ENCODE measurements at places on chromosomes 16 and 17. TPM values are rescaled to one million over a fixed set of nuclear protein-coding genes. Genes with fewer than 3 reads are reported as not detected.
A peak's percentile ranks its signal among the peaks of the same experiment; 100 is the strongest.

GRCh38 chr16:1495211-1495888, 2.2 kb downstream of the TELO2 start:
- DNase-seq, result no peak

The KRTAP2-1 gene
- total RNA-seq, result not detected

DNA sequence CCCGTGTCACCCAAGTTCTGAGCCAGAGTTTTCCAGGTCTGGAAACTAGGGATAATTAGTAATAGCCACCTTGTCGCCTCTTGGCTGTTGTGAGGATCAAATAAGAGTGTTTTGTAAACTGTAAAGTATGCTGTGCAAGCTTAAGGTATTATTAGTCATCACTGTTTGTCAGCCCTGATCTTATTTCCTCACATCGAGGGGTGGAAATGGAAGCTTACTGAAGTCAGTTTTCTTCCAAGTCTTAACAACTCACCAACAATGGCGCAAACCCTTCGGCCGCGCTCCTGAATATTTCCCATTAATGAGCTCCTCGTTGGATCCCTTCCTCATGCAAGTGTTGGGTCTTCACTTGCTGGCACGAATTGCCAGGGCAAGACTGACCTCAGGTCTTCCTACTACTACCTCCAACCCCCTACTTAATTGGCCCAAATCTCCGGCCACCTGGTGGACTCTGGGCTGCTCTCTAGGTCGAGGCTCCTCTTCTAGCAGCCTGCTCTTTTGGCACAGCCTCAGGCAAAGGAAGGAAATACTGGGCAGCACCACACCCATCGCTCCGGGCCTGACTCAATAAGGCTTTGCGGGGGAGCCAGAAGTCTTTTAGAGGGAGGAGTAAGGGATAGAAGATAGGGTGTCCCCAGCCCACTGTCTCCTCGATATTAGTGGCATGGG, 885 bp upstream of the SLC35B1 start:
- DNase-seq, result no peak

The IRX6 gene
- not detected for total RNA-seq

- DNase-seq, result no peak
Measured at GRCh38 chr16:87323727-87324410, 6.7 kb upstream of the C16orf95 start.

DNA sequence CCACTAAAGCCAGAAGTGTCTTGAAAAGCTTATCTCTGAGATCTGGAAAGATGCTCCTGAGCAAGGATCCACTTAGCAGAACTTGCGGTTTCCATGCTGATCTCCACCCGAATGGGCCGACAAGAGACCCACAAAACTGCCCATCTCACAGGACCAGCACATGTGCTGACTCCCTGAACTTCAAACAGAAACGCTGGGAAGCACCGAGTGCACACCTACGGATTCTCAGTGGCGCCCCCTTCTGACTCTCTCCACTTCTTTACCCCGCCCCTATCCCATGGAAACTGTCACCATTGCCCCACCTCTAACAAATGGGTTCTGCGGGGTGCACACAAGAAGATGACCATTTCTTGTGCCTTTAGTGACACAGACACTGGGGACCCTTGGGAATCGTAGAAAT, 21.4 kb downstream of the CDRT4 start:
- DNase-seq, result no peak

- peak; percentile 64 for DNase-seq
Measured at GRCh38 chr17:37650419-37651003, 7.3 kb upstream of the DDX52 start.

GRCh38 chr16:87555647-87556046, 46.7 kb upstream of the JPH3 start:
- no peak for DNase-seq

DNA sequence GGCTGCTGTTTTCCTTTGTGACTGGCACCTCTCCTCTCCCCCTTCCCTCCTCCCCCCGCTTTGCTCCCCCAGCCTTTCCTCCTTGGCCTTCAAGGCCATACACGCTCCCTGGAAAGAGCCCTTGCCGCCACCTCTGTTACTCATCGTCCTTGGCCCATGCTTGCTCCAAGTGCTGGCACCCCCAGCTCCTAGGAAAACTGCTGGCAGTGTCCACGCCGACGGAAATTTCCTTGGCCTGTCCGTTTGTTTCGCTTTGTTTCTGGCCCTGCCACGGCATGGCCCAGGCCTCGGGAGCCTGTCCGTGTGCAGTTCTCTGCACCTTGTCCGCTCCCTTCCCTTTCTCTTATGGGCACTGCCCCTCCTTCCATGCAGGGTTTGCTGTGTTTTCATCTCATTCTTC, 18.0 kb downstream of the CA5A start:
- no peak for DNase-seq

GRCh38 chr17:51165680-51166197, 472 bp upstream of the NME2 start:
- DNase-seq, result no peak

GRCh38 chr16:1734816-1735215, 28.8 kb downstream of the MAPK8IP3 start:
- no peak for DNase-seq

GRCh38 chr17:65166787-65167186, 29.6 kb downstream of the RGS9 start:
- no peak for DNase-seq

- no peak for DNase-seq
Measured at GRCh38 chr16:22423716-22424115, 49.3 kb upstream of the CDR2 start.

DNA sequence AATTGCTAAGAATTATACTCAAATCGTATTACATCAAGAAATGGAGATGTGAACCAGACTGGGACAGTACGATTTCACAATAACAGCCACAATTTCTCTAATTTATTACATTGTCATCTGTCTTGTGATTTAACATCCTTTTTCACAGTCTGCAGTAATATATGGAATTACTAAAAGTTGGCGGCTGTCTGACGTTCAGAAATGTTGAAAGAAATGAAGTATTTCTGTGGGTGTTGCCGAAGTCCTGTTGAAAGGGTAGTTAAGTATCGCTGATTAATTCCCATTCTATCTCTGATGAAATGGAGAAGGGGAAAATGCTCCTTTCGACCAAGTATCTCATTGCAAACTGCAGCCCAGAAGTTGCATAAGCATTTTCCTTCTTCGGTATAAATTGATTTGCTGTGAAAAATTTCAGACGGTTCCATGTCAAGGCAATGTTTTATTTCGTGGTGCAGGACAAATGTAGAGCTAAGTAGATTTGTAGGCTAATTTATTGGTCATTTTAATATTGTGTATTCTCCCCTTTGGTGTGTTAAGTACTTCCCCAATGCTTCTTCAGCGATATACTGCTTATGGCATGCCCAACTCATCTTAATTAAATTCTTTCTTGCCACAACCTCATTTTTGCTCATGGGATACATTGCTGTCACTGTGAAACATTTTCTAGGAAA, 775.2 kb upstream of the RBFOX1 start:
- DNase-seq, result no peak

DNA sequence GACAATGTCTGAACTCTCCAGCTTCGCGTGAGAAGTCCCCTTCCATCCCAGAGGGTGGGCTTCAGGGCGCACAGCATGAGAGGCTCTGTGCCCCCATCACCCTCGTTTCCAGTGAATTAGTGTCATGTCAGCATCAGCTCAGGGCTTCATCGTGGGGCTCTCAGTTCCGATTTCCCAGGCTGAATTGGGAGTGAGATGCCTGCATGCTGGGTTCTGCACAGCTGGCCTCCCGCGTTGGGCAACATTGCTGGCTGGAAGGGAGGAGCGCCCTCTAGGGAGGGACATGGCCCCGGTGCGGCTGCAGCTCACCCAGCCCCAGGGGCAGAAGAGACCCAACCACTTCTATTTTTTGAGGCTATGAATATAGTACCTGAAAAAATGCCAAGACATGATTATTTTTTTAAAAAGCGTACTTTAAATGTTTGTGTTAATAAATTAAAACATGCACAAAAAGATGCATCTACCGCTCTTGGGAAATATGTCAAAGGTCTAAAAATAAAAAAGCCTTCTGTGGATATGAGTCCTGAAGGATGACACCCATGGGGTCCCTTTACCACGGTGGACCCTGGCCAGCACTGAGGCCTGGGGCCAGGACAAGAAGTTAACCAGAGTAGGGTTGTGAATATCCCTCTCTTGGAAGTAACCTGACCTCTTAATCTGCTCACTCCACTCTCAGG, 10.5 kb upstream of the ITGAD start:
- peak; percentile 52 for DNase-seq

DNA sequence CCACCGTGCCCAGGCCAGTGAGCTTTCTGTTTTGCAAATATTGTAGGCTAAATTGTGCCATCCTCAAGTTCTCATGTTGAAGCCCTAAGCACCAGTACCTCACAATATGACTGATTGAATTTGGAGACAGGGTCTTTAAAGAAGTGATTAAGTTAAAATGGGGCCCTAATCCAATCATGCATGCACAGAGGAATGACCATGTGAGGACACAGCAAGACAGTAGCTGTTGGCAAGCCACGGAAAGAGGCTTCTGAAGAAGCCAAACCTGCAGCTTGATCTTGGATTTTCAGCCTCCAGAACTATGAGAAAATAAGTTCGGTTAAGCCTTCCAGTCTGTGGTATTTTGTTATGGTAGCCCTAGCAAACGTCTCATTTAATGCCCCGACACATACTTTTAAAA, 24.9 kb downstream of the TOM1L2 start:
- DNase-seq, result no peak

DNA sequence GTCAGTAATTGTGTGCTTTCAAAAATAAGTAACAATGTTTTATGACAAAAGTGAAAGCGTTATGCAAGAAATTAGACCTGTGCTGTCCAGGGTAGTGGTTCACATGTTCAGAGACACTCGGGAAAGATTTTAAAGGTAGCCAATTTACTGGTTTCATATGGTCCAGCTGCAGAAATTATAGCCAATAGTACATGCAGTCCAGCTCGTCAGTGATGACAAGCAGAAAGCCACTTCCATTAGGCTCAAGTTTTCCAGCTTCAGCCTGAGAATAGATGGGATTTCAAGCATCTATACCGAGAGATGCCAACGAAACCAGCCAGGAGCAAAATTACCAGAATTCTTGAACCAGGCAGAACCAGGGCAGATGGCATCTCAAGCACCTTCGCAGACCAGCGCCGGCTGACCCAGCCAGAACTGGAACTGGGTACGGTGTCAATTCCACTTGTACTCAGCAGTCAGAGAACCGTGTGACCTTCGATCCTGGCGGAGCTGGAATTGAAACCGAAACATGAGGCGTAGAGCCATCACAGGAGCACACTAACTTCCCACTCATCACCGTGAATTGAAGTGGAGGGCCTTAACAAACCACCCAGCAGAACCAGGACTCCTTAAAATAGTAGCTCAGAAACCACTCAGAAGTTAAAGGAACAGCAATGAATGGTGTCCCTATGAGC, 207.9 kb upstream of the HSBP1 start:
- DNase-seq, result no peak

The TAC4 gene
- total RNA-seq, result not detected

GRCh38 chr17:29546085-29546484, 20.8 kb downstream of the ABHD15 start:
- DNase-seq, result no peak

GRCh38 chr16:28130099-28131088, 66.9 kb upstream of the GSG1L start:
- no peak for DNase-seq

DNA sequence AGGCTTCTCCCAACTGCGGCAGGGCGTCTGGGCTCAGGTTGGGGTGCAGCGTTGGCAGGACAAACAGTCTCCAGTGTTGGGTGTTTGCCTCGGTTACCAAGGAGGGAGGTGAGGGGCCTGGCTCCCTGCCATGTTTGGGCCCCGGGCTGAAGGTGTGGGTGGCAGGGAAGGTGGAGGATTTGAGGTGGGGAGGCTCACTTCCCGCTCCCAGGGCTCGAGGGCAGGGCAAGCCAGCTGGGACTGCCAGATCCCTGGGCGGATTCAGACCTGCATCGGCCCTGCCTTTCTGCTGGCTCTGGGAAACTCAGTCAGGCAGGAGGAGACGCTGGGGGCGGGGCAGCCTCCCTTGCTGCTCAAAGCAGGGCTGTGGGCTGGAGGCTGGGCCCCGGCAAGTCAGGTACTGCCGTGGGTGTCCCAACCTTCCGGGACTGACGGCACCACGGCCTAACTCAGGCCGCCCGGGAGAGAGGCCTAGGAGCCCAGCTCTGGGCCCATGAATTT, 31.3 kb upstream of the KRT17 start:
- no peak for DNase-seq

The CFAP119 gene
- 2.2 TPM for total RNA-seq

DNA sequence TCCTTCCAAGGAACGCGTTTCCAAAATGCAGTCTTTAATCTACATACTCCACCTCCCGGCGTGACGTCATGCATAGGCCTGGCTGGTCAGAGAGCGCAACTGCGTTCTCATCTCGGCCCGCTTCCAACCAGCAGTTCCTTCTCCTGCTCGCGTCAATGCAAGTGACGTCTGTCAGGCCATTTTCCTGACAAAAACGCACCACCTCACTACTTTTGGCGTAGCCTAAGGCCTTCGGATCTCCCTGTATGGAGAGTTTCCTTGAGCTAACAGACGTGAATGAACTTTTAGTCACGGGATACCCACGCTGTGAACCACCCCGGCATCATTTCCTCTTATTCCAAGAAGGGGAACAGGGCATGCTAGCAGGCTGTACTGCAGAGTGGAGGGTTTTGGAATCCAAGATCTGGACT, 25.0 kb downstream of the TEX14 start:
- no peak for DNase-seq

The ZG16B gene
- 18.7 TPM for total RNA-seq

DNA sequence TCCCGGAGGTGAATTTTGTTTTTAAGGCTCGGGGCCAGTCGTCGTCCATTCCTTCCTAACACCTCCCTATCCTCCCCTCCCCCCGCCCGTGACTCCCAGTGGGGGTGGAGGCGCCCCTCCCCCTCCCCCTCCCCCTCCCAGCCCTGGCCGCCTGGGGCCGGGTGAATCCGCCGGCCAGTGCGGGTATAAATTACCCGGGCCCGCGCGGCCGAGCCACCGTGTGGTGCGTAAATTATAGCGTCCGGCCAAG, 2.0 kb upstream of the GSE1 start:
- peak; percentile 9 for DNase-seq

The POLR3K gene
- total RNA-seq, result 13.3 TPM

The PRRT2 gene
- 0.22 TPM for total RNA-seq

The SMYD4 gene
- 6.5 TPM for total RNA-seq

The RNU2-1 gene
- total RNA-seq, result not detected

GRCh38 chr17:44607836-44608690, 48.2 kb upstream of the MEIOC start:
- no peak for DNase-seq

GRCh38 chr17:60345233-60345632, 46.7 kb downstream of the USP32 start:
- no peak for DNase-seq

DNA sequence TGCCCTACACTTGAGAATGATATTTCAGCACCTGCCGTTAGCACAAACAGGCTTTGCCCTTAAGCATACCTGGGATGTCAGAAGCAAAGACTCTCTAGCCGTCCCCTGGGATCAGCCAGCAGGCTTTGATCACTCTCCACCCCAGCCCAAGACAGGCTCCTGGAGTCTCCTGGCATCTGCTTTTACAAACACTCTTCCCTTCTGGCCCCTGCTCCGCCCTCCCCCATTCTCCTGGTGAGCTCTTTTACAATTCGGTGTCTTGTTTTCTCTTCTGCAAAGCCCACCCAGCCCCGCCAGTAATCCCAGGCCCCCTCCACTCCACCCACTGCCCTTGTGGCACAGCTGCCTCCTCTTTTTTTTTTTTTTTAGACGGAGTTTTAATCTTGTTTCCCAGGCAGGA, 50.4 kb downstream of the KATNIP start:
- DNase-seq, result no peak

The BCO1 gene
- total RNA-seq, result not detected

- no peak for DNase-seq
Measured at GRCh38 chr16:67263201-67263600, 14.4 kb downstream of the SLC9A5 start.

- no peak for DNase-seq
Measured at GRCh38 chr16:67842509-67843342, 606 bp downstream of the THAP11 start.

GRCh38 chr16:72952404-72952803, 95.5 kb downstream of the ZFHX3 start:
- no peak for DNase-seq
